H9 (cell line): ENCODE measurements at places on chromosomes 3 and 15.

DNA sequence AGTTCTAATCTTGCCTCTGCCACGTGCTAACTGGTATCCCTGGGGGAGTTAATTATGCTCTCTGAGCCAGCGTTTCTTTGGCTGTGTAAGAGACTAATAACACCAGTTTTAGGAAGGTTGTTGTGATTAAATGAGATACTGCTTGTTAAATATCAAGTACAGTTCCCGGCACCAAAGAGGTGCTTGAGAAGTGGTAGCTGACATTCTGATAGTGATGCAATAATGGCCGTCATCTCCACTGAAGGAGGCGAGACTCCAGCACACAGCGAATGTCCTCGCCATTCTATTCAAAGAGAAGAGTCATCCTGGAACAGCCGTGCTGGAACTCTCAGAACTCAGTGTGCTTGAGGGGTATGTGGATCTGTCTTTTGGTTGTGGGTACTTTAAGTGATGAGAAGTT, 9.8 kb upstream of the C3orf70 start:
- DNase-seq, result no peak

GRCh38 chr3:134378384-134378783, 4.1 kb upstream of the AMOTL2 start:
- peak; percentile 87 for DNase-seq

- no peak for DNase-seq
Observed at GRCh38 chr15:62821384-62822131, 221.0 kb upstream of the TPM1 start.

- DNase-seq, result no peak
Observed at GRCh38 chr3:106629215-106629832, 747.9 kb upstream of the CCDC54 start.

- DNase-seq, result peak; percentile 28
Observed at GRCh38 chr15:34436126-34436955, 1.3 kb downstream of the GOLGA8A start.

DNA sequence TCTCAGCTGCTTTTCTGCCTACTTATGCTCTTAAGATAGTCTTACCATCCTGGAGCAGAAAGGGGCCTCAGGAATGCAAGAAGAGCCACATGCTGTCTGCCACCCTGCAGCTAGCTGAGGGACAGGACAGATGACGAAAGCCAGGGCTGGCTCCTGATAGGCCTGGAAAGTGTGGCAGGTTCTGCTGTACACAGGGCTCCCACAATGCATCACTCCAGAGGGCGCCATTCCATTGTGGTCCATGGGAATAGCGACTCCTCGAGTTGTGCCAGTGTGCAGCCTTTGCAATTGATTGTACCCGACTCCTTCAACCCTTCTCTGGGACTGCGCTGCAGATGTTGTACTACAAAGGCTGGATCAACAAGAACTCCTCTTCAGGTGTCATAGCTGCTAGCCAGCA, 11.2 kb downstream of the ACAN start:
- DNase-seq, result no peak

DNA sequence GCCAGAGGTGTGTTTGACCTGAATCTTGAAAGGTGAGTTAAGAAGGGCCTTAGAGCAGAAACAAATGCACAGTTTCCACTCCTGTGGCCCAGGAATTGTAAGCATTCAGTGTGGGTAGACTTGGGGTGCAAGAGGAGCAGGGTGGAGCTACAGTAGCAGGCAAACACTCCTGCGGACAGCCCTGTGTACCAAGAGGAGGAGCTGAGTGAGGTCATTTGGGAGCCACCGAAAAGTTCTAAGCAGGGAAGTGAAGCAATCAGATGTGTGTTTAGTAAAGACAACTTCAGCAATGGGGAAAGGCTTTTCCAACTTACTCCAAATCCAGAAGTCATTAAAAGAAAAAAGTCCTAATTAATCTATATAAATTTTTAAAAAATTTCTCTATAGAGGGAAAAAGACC, 99.3 kb downstream of the ARHGEF26 start:
- DNase-seq, result no peak

DNA sequence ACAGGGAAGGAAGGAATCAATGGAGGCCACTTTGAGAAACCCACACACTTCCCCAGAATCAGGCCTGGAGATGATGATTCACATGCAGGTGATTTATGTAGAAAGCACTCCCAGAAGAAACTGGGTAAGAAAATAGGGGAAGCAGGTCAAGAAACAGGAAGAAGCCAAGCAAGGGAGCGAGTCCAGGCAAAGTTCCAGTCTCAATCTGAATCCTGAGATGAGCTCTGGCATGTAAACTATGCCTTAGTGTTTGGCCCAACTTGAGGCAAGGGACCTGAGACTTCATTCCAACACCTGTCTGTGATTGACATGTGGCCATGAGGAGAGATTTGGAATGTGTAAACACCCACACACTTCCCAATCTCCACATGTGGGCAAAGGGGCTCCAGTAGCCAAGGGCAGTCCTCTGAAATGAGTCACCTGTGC, 61.6 kb upstream of the CTNNB1 start:
- no peak for DNase-seq

DNA sequence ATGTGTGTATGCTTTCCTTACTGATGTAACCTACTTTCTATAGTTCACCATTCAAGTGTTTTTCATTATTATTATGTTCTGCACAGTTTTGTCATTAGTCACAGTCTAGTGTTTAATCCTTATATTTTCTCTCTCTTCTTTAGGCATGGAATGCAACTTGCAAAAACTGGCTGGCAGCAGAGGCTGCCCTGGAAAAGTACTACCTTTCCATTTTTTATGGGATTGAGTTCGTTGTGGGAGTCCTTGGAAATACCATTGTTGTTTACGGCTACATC, 6.9 kb downstream of the SUCNR1 start:
- no peak for DNase-seq
